D341Med (cell line): ENCODE measurements at places on chromosomes 5 and 9.
A peak's percentile ranks its signal among the peaks of the same experiment; 100 is the strongest.

GRCh38 chr5:17910318-17910717 is 276.1 kb downstream of the TAF11L14 start:
- DNase-seq, result no peak

DNA sequence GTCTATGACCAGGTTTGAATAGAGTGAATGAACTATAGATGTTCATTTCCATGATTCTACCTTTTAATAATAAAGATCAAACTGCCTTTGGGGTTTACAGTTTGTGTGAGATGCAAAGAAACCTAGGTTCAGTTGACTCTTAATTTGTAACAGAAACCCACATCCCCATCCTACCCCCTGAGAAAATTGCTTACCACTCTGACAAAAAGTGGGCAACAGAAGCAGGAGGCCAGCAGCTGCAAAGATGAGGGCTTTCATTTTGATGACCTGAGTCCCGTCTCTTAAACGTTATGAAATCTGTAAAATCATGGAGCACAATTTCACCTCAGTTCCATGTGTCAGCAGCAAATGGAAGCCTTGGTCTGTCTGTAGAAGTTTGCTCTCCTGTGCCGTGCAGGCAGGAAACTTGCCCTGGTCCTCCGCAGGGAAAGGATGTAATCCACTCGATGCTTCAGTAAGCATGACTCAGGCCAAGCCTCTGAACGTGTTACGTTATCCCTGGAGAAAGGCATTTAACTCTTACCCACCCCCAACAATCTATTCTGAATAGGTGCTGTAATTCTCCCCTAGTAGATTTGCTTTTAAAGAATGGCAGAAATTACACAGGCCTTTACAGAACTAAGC is at the start of gene F2RL2:
F2RL2 (minus strand) TSS at position 431 of the 624 bp plus-strand sequence; CDS start at position 258, 173 bp downstream.
- DNase-seq, result peak; percentile 24

GRCh38 chr9:95085861-95086563 is 231.5 kb downstream of the FANCC start:
- DNase-seq, result no peak

- DNase-seq, result no peak
Observed at GRCh38 chr5:39835371-39835770, 410.6 kb upstream of the DAB2 start.

- DNase-seq, result no peak
Observed at GRCh38 chr5:67581203-67581602, 384.6 kb upstream of the CD180 start.

GRCh38 chr9:129319938-129320481 is 141.9 kb upstream of the IER5L start:
- peak; percentile 16 for DNase-seq

GRCh38 chr9:112121633-112122032 is 53.5 kb downstream of the SUSD1 start:
- no peak for DNase-seq

GRCh38 chr9:133609311-133610098 is at the start of gene FAM163B:
TSS of gene FAM163B (minus strand) at chr9:133609389. CDS start at chr9:133580223, 29,166 bp downstream.
- peak; percentile 55 for DNase-seq

DNA sequence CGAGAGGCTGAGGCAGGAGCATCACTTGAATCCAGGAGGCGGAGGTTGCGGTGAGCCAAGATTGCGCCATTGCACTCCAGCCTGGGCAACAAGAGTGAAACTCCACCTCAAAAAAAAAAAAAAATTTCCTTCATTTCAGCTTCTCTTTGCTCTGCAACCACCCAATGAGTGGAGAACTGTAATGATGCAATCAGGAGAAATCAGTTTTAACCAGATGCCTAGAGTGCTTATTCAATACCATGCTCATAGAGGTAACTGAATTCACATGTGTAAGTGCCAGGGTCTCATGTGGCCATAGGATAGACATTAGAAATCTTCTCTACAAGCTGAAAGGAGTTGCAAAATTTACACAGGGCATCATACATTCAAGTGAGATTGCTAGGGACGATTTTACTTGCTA is 70.6 kb downstream of the HMHB1 start:
- DNase-seq, result no peak

- no peak for DNase-seq
Observed at GRCh38 chr5:164341056-164341619, 835.7 kb downstream of the MAT2B start.

DNA sequence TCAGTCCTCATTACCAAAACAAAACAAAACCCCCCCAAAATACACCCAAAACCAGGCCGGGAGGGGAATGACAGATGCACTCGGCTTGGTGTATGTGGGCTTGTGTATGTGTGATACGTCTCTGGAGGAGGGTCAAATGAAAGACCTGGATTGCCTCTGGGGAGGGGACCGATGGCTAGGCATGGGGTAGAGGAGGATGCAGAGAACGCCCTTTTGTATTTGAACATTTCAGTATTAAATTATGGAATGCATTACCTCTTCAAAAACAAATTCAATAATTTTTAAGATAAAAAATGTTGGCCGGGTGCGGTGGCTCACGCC is 61.4 kb downstream of the LMX1B start:
- no peak for DNase-seq

DNA sequence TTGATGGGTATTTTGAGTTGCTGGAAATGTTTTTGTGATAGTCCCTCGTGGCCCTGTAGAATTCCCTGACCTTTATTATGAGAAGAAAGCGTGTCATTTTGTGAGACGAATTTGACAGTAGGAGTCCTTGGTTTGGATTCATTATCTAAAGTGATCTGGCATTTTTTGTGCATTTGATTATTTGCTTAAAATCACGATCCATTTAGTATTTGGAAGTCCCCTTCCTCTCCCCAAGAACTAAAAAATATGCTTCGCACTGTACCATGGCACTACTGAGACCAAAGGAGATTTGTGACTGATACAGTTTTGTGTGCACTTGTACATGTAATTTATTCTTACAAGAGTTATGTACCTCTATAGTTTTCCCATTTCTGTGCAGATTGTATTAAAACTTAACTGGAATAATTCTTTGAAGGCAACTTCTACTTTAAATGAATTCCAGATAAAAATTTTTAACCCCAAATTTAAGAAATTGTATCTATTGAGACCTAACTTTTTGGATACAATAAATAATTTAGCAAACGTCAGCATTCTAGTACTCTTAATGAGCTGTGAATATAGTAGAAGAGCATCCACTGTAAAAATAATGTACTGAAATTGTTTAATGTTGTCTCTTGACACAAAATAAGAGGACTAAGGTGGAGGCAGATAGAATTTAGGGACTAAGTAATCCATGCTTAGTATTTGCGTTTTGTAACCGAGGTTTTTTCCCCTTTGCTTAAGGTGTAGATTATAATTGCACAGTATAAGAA is 2.1 kb downstream of the MAP3K1 start:
- DNase-seq, result no peak

DNA sequence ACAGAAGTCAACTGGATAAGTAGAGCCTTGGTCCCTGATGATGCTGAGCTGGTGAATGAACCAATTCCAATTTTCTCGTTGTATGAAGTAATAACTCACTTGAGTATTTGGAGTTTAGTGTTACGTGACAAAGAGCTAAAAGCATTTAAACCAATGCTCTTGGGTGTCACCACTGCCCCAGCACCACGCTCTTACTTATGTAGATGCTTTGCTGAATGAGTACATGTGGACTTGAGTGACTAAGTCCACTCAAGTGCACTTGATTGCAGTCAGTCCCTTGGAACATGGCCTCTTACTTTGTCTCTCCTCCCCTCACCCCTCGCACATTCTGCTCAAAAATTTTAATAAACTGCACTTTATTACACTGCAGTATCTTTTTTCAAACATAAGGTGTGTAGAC is 184.0 kb downstream of the MAN2A1 start:
- no peak for DNase-seq

DNA sequence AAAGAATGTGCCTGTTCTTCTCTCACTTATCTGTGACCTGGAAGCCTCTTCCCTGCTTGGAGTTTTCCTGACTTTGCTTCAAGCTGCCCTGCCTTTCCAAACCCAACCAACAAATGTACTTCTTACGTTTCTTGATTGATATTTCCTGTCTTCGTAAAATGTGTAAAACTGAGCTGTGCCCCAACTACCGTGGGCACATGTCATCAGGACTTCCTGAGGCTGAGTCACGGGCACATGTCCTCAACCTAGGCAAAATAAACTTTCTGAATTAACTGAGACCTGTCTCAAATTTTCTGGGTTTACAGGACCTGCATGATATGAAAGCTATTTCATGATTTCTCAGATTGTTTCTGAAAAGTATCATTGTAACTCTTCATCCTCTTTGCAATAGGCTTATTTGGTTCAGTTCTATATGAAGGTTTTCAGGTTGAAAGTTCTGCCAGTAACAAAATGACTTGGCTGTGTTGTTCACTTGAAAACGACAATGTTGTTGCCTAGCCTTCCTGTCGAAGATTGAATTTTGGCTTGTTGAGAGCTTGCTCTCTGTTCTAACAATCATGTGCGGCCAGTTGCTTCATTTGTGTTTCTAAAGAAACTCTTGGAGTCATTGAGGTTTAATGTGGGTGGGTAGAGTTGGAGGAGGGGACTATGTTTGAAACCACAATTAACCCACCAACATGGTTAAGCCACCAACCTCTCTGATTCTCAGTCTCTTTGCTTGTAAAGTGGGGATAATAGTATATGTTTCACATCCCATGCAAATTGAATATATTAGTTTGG is 145.6 kb downstream of the FBXL7 start:
- no peak for DNase-seq
